Fibroblast of skin of right quadriceps (primary cell): ENCODE measurements at places on chromosomes 11 and 22.

DNA sequence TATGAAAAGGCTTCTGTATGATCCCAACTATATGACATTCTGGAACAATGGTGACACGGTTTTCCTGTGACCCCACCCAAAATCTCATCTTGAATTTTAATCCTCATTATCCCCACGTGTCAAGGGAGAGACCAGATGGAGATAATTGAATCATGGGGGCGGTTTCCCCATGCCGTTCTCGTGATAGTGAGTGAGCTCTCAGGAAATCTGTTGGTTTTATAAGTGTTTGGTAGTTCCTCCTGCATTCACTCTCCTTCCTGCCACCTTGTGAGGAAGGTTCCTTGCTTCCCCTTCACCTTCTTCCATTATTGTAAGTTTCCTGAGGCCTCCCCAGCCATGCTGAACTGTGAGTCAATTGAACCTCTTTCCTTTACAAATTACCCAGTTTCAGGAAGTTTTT lies 53.1 kb upstream of the TSPAN18 start:
- DNase-seq, result no peak

- DNase-seq, result no peak
Measured at GRCh38 chr11:1428762-1429316, 39.1 kb downstream of the BRSK2 start.

DNA sequence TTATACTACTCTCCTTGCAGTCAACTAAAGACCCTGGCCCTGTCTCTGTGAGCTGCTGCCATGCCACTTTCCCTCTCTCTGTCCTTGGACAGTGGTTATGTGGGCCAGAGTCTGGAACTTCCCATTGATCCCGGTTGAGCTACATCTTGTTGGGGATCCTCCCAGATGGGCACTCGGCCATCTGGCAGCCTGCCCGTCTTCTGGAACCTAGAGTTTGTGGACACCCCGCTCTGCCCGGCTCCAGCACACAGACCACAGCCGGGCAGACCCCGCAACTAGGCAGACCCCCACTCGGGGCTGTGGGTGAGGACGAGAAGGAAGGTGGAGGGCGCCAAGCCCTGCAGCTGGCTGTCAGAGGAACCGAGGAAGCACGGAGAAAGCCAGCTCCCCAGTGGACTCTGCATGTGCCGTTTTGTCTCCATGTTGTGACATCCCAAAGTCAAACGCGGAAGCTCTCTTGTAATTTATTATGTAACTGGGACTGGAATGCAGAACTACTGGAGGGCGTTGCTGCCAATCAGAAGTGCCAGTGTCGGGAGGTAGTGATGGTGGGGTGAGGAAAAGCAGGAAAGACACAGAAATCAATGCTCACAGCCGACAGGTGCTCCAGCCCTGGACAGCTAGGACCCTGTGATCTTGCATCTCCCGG lies 207.7 kb downstream of the CEP164 start:
- no peak for DNase-seq

DNA sequence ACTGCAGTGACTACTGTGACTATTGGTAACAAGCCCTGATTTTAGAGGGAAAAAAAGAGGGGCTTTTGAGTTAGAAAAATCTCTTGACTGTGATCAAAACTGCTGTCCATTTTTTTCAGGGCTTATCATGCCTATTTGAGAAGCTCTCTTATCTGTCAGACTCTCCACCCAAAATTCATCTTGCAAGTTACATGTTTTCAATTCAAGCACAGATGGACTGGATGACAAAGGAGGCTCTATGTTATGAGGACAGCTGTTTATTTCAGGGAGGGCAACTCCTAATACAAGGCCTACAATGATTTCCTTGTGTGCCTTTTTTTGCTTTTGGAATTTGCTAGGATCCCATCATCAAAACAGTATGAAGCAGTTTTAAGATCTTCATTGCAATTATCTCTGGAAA lies 35.2 kb upstream of the USP47 start:
- no peak for DNase-seq

- no peak for DNase-seq
Measured at GRCh38 chr11:80379620-80380278, 938.9 kb upstream of the TENM4 start.

DNA sequence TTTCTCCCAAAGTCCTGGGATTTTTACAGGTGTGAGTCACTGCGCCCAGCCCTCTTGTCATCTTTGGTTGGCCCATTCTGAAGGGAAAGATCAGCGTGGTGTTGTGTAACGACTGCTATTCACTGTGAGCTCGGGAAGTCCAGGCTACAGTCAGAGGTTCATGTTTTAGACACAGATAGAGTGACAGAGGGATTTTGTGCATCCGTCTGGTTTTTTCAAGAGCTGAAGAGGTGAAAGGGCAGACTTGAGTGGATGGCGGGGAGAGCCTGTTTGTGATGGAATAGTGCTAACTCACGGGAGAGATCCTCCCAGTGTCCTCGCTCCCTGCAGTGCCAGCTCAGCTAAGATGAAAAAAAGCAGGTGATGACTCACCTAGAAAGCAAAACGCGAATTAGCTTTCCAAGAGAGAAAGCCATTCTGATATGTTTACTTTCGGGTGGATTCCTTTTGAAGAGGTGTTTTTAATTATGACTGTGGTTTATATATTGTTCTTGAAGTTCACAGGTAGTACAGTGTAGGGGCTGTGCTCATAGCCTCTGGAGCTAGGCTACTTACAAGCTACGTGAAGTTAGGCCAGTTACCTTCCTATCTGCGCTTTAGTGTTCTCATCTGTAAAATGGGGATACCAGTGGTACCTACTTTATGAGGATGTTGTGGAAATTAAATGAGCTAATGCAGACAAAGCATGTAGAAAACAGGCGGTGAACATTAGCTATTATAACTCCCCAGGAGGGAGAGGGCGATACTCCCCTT lies 67.2 kb downstream of the C11orf91 start:
- DNase-seq, result peak; percentile 75

- DNase-seq, result no peak
Measured at GRCh38 chr22:30357236-30357570, 396 bp downstream of the CCDC157 start.

DNA sequence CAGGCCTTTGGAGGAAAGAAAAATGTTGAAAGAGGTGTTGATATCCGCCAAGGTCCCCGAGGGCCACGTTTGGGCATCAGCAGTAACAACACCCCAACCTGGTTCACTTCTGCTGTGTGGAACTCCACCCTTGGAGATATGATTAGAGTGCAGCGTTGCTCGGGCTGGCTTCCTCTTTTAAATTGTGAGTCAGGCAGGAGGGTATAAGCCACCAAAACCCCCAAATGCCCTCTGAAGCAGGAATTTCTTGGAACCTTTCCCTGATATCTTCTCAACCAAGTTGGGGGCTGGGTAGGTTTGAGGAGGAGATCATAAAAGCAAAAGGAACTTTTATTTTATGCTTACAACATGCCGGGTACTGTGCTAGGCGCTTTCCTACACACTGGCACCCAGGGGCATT lies 6.4 kb upstream of the C11orf96 start:
- no peak for DNase-seq

DNA sequence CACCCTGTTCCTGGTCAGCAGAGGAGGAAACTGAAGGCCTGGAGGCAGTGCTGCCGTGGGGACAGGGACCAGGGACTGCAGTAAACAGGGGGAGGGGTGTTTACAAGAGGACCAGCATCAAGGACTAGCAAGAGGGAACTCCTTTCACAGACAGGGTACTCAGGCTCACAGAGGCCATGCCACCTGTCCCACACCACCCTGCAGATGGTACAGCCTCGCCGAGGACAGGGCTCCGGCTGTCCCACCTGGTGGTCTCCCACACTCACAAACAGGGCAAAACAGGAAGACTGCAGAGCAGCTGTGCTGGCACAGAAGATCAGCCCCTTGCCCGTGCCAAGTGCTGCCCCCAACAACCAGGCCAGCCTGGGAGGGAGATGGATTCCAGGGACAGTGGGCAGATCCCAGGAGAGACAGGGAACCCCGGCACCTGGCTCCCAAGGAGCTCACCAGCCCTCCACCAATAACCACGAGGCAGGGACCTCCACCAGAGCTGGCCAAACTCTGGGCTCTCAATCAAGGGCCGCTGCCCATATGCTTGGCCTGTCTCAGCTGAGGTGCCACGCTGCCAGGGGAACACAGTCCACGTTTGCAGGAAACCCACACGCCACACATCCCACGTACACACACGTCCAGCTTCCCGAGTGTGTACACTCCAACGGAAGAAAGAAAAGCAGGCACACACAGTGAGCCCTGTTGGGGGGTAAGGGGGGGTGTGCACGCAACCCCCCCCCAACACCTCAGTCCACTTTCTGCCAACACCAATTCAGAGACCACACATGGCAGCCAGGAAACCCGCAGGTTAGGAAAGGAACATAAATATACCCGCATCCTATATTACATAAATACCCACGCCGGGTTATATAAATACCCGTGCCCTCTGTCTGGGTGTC lies 2.1 kb downstream of the CSNK1E start:
- no peak for DNase-seq

- no peak for DNase-seq
Measured at GRCh38 chr11:90135016-90135415, 553 bp downstream of the NAALAD2 start.

DNA sequence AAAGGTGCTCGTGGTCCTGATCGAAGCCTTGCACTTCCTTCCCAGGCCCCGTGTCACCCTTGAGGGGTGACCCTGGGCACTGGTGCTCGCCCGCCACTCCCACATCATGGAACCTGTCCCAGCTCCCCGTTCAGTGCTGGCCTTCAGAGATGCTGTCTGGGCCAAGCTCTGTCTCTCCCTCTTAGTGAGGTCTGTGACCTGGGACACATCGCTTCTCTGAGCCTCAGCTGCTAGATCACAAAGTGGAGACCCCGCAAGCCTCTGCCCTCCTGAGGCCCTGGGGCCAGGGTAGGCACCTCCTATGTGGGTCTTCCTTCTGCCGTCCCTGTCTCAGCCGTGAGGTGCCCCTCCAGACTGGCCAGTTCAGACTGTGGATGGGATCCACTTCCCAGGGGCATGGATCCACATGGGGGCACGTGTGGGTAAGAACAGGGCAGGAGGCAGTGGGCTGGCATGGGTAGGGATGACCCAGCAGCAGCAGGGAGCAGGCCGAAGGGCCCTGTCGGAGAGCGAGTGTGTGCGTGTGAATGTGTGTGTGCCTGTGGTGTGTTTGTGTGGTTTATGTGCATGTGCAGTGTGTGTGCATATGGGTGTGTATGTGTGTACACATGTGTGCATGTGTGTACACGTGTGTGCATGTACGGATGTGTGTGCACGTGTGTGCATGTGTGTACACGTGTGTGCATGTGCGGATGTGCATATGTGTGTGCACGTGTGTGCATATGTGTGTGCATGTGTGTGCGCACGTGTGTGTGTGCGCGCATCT lies 1073.7 kb downstream of the BRD1 start:
- DNase-seq, result no peak

DNA sequence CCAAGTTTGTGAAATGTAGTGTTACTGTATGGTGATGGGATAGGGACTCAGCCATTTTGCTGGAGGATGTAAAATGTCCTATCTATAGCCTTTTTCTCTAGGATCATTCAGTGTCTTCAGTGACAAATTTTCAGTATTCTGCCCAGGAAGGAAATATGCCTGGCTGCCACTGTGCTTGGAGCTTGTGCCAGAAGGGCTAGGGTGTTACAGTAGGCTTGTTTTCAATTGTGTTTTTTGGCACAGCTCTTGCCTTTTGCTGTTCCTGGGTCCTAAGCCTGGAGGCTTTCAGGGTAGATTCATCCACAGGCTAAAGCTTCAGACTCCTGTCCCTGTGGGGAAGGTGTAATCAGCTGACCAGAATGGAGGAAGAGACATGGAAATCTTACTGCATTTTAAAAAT lies 22.0 kb upstream of the PHOX2A start:
- no peak for DNase-seq

DNA sequence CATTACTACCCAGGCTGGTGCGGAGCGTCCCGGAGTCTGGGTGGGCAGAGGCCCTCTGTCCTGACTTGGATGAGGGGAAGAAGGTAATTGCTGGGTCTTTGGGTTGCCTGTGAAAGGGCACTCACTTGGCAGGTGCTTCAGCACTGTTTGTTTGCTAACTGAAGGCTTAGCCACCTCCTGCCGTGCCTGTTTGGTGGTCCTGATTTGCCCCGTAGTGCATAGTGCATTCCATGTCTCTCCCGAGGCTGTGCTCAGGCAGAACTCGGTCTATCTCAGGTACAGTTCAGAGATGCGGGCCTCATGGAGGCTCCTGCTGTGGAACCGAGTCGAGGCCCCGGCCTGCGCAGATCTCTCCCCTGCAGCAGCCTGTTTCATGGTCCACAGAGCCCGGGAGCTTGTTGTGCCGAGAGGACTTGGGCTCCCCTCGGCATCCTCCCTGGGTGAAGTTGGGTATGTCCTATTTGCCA lies 146.2 kb downstream of the TBC1D22A start:
- no peak for DNase-seq

DNA sequence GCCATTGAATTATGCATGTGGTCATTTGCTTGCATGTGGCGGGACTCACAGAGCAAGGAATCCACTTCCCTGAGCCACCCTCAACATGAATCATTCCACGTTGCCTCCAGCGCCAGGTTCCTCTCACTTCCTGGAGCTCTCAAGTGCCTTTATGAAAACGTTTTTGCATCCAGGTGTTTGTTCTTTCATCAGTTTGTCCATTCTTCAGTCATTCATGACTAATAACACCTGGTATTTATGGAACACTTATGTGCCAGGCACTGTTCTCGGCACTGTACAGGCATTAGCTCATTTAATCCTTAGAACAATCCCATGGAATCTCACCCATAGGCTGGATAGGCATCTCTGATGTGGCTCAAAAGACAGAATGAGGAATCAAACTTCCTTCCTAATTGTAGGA lies 256.1 kb upstream of the SYN3 start:
- no peak for DNase-seq

DNA sequence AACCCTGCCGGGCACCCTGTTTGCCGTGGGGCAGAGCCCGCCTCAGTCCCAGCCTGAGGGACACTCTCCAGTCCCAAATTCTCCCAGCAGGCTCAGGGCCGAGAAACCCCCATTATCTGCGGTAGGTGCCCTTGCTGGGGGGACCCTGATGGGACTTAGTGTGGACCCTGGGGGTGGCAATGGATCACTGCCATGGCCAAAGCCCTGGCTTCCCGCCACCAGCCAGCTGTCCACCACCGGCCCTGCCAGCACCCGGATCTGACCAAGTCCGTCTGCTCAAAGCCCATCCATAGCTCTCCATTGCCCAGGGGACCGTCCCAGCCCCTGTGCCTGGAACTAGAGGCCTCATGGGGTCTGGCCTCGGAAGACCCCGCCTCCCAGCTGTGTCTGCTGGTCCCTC lies 24.4 kb downstream of the WNT7B start:
- DNase-seq, result no peak

GRCh38 chr11:121250843-121251242 lies 41.7 kb upstream of the SC5D start:
- no peak for DNase-seq

GRCh38 chr22:31578171-31578570 lies 81.8 kb downstream of the SFI1 start:
- no peak for DNase-seq

DNA sequence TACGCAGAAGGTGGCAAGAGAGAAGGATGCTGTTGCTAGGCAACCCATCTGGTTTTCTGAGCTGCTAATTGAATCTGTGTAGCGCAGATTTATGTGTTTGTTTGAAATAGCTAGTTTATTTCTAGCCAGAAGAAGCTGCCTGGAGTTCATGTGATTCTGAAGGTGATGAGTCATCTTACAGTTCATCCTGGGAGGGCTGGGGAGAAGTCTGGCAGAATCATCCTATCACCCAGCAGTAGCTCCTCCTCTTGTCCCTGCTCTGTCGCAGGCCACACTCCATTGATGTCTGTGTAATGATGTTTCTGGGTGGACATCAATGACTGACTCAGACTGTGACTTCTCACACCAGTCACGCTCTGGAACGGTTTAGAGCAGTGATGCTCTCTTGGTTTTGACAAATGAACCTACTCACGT lies 4.8 kb upstream of the FBXO7 start:
- peak; percentile 83 for DNase-seq
